Transverse colon (tissue), 4 donors: ENCODE measurements at places on chromosomes 1 and 21. TPM values are rescaled to one million over a fixed set of nuclear protein-coding genes. Genes with fewer than 3 reads are reported as not detected.
A peak's percentile ranks its signal among the peaks of the same experiment; 100 is the strongest.

The U2AF1 gene
- total RNA-seq, result 62.8 TPM

The DARS2 gene
- 15.5 TPM for total RNA-seq

The CALML6 gene
- not detected for total RNA-seq

The MYCL gene
- 14.2 TPM for total RNA-seq

The RBP7 gene
- not detected for total RNA-seq

The GBP1 gene
- total RNA-seq, result 31.0 TPM

The PRAMEF27 gene
- not detected for total RNA-seq

The G0S2 gene
- total RNA-seq, result 45.6 TPM

The CFHR2 gene
- not detected for total RNA-seq

The GJC2 gene
- 0.96 TPM for total RNA-seq

GRCh38 chr1:234836776-234837357, 226.9 kb upstream of the IRF2BP2 start:
- no peak for DNase-seq

DNA sequence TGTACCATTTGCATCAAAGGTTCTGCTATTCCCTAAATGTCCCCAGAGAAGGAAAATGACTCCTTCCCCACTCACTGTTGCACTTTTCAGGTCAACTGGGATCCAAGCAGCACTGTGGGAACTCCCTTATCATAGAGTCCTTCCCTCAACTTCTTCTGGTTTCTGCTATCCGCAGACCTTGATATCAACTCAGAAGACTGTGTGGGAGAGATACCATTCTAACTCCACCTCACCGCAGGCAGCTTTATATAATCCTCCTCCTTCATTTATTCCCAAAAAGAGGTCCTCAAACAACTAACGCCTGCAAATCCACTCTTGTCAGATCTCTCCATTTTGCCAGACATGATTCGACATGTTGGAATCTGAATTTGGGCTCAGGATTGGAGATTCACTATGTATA, 27.3 kb downstream of the LHX9 start:
- DNase-seq, result no peak

DNA sequence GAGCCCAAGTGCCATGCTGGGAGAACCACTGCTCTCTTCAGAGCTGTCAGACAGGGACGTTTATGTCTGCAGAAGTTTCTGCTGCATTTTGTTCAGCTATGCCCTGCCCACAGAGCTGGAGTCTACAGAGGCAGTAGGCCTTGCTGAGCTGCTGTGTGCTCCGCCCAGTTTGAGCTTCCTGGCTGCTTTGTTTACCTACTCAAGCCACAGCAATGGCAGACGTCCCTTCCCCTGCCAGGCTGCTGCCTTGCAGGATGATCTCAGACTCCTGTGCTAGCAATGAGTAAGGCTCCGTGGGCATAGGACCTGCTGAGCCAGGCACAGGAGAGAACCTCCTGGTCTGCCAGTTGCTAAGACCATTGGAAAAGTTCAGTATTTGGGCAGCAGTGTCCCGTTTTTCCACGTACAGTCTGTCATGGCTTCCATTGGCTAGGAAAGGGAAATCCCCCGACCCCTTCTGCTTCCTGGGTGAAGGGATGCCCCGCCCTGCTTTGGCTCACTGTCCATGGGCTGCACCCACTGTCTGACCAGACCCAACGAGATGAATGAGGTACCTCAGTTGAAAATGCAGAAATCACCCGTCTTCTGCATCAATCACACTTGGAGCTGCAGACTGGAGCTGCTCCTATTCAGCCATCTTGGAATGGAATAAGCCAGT, 31.9 kb downstream of the CYP4B1 start:
- no peak for DNase-seq

DNA sequence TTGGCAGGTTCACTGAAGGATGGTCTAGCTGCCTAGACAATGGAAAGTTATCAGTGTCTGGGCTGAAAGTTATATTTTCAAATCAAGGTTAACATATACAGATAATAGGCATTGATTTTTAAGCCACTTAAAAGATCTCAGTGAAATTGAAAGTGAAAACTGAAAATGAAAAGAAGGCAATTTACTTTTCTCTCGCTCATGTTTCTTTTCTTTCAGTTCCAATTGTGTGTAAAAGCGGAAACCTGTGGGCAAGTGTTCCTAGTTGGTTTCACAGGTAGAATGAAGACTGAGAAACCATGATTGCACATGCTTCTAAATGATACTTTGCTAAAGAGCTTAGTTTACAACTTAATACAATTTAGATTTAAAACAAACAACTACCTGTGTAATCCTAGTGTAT, 383.7 kb downstream of the ZP4 start:
- no peak for DNase-seq

- no peak for DNase-seq
These were observed 491.1 kb upstream of the LRRC7 start for GRCh38 chr1:69076631-69077030.

DNA sequence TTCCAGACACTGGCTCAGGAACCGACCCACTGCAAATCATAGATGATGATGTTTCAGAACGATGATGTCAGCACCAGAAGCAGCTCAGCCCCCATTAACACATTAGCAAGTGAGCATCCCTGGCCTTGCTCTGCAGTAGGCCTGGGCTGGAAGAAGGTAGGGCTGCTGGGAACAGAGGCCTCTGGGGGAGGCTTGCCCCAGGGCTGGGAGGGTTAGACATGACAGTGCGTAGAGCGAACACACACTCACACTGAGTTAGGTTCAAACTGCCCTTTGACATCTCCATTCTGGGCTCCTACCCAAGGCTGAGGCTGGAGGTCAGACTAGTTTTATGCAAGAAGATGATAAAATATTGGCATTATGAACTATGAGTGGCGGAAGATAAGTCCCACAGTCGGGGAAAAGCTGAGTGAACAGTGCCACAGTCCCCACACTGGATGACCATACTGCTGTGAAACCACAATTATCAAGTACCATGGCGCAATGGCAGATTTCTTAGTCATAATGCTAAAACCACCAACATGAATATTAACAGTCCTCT, 91.1 kb downstream of the DMRTB1 start:
- DNase-seq, result peak; percentile 1

GRCh38 chr1:25906644-25907300, 553 bp upstream of the STMN1 start:
- DNase-seq, result peak; percentile 32

DNA sequence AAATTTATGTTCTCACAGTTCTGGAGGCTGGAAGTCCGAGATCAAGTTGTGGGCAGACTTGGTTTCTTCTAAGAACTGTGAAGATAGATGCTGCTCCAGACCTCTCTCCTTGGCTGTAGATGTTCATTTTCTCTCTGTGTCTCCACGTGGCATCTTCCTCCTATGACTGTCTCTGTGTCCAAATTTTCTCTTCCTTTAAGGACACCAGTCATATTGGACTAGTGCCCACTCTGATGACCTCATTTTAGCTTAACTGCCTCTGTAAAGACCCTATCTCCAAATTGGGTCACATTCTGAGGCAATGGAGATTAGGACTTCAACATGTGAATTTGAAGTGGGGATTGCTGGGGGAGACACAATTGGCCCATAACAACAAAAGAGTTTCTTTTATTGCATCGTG, 125.3 kb upstream of the ETS2 start:
- DNase-seq, result no peak

GRCh38 chr1:16922885-16923431, 1.2 kb downstream of the CROCC start:
- DNase-seq, result no peak

DNA sequence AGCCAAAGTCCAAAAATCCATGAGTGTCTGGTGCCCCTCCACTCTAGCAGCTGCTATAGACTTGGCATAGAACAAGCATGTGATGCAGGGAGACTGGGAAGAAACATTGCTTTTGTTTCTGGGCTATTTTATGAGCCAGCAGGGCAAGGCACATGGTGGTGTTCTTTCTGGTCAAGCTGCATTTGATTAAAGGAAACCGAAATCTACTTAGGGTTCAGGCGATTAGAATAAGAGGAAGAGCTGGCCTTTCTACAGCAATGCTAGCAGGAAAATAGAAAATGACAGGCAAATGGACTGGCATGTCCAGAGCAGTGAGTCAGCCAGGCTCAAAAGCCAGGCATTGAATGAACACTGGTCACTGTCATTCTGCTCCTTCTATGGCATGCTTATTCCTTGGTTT, 28.5 kb upstream of the ARHGAP29 start:
- no peak for DNase-seq

DNA sequence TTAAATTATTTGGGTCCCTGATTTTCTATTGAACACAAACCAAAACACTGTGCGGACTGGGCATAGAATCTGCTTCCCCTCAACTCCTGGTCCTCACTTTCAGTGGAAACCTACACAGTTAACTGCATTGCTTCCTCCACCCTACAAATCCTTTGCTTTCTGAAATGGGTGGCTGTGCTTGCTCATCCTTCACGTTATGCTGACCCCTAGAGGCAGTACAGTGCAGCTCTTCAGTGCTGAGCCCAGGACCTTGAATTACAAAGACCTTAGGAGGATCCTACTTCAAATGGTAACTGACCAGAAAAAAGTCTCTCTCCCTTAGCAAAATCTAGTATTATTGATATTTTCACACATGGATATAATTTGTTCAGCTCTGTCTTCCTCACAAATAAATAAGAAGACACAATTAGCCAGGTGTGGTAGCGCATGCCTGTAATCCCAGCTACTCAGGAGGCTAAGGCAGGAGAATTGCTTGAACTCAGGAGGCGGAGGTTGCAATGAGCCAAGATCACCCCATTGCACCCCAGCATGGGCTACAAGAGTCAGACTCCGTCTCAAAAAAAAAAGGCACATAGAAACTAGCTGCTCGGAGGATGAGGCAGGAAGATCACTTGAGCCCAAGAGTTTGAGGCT, 63.4 kb upstream of the L1TD1 start:
- DNase-seq, result peak; percentile 37
